ENCODE measurements at places on chromosomes 5 and 9.

- no peak for DNase-seq
Measured at GRCh38 chr9:15867988-15868387, 315.1 kb downstream of the CCDC171 start.

DNA sequence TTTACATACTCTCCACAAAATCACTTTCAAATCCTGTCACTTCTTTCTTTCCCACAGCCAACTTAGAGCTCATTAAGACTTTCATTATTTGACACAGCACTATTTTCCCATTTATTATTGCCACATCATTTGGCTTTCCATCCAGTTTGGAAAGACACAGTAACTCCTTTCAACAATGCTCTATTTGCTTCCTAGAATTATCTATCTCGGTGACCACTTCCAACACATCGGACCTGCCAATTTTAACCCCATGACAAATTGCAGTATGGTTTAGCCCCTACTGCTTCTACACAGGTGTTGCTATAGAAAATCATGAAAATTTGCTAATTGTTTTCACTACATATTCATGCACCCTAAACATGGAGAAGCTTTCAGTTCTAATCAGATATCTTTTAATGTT, 190.6 kb upstream of the COX7C start:
- no peak for DNase-seq

- no peak for DNase-seq
Measured at GRCh38 chr5:72380492-72381274, 60.5 kb downstream of the PTCD2 start.

- no peak for DNase-seq
Measured at GRCh38 chr5:63233911-63234310, 655.3 kb downstream of the LRRC70 start.
